Melanocyte of skin (primary cell): ENCODE measurements at places on chromosomes 5 and 9. TPM values are rescaled to one million over a fixed set of nuclear protein-coding genes. Genes with fewer than 3 reads are reported as not detected.

HTR4 gene
- not detected in 2 replicates for total RNA-seq

KCNV2 gene
- not detected in 2 replicates for total RNA-seq

PCDHGA2 gene
- 0.62 and 0.67 TPM in 2 replicates for total RNA-seq

SH3GL2 gene
- 0.34 and 0.36 TPM in 2 replicates for total RNA-seq

C7 gene
- total RNA-seq, result not detected in 2 replicates
